Omental fat pad (tissue), 4 donors: ENCODE measurements at places on chromosomes 2 and 18. TPM values are rescaled to one million over a fixed set of nuclear protein-coding genes. Genes with fewer than 3 reads are reported as not detected.

The RASGRP3 gene
- 20.8 TPM for total RNA-seq

The SEPTIN10 gene
- 85.2 TPM for total RNA-seq

The DGUOK gene
- total RNA-seq: 30.5 TPM

The ACOXL gene
- 0.84 TPM for total RNA-seq

The RBKS gene
- 5.4 TPM for total RNA-seq
